Sigmoid colon (tissue), 7 donors: ENCODE measurements at places on chromosomes 6 and 20. TPM values are rescaled to one million over a fixed set of nuclear protein-coding genes. Genes with fewer than 3 reads are reported as not detected.

Gene VNN1
- total RNA-seq, result 0.83 TPM

Gene KHDC1L
- not detected for total RNA-seq

Gene PTK6
- total RNA-seq, result 0.28 TPM

Gene DOK5
- total RNA-seq, result 3.0 TPM

Gene SLC17A1
- not detected for total RNA-seq

Gene ZKSCAN8
- total RNA-seq, result 21.6 TPM

Gene MAP7
- 1.4 TPM for total RNA-seq

Gene AVP
- not detected for total RNA-seq

Gene OPRM1
- total RNA-seq, result 3.3 TPM

Gene METTL24
- total RNA-seq, result 41.3 TPM

Gene BTNL2
- not detected for total RNA-seq

Gene FHL5
- 10.5 TPM for total RNA-seq

Gene FAM110A
- 2.3 TPM for total RNA-seq

Gene NR2E1
- not detected for total RNA-seq

Gene SRMS
- total RNA-seq, result not detected

Gene SIRT5
- 8.4 TPM for total RNA-seq

Gene MAS1
- not detected for total RNA-seq

Gene ZNF341
- total RNA-seq, result 1.2 TPM

Gene ADTRP
- 0.36 TPM for total RNA-seq

Gene NKAIN4
- 0.33 TPM for total RNA-seq

Gene CTCFL
- total RNA-seq, result not detected

Gene ISM1
- 1.4 TPM for total RNA-seq

Gene GJA10
- total RNA-seq, result not detected

Gene PRR18
- 0.41 TPM for total RNA-seq

Gene RFX6
- total RNA-seq, result not detected

Gene CD24
- total RNA-seq, result 1.2 TPM

Gene RNF144B
- 4.6 TPM for total RNA-seq

Gene PRND
- 5.8 TPM for total RNA-seq
